ENCODE measurements at places on chromosomes 16 and 17. TPM values are rescaled to one million over a fixed set of nuclear protein-coding genes. Genes with fewer than 3 reads are reported as not detected.

GRCh38 chr17:42530952-42531454 lies 5.0 kb upstream of the NAGLU start:
- DNase-seq: no peak

GRCh38 chr17:40035162-40035559 lies 19.0 kb downstream of the MED24 start:
- DNase-seq: no peak

- no peak for DNase-seq
Measured at GRCh38 chr16:31094088-31094423, 541 bp downstream of the VKORC1 start.

DNA sequence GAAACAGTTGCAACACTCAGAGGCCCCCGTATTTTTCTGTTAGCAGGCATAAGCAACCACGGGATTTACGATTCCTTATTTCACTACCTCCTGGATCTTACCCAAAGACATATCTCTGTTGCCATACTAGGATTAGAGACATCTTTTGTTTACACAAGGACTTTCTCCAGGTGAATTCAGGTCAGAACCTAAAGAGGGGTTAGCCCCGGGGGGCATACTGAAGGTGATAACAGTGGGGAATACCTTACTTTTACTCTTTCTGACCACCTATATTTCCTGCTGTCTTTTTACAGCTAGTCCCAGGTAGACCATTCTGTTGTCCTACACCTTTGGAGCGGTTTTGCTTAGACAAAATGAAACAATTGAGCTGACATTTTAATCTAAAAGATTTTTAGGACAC lies 27.9 kb upstream of the CDH8 start:
- DNase-seq: no peak

Gene ZNF778
- total RNA-seq: 5.7 TPM

GRCh38 chr16:17439580-17439979 lies 31.2 kb downstream of the XYLT1 start:
- no peak for DNase-seq

DNA sequence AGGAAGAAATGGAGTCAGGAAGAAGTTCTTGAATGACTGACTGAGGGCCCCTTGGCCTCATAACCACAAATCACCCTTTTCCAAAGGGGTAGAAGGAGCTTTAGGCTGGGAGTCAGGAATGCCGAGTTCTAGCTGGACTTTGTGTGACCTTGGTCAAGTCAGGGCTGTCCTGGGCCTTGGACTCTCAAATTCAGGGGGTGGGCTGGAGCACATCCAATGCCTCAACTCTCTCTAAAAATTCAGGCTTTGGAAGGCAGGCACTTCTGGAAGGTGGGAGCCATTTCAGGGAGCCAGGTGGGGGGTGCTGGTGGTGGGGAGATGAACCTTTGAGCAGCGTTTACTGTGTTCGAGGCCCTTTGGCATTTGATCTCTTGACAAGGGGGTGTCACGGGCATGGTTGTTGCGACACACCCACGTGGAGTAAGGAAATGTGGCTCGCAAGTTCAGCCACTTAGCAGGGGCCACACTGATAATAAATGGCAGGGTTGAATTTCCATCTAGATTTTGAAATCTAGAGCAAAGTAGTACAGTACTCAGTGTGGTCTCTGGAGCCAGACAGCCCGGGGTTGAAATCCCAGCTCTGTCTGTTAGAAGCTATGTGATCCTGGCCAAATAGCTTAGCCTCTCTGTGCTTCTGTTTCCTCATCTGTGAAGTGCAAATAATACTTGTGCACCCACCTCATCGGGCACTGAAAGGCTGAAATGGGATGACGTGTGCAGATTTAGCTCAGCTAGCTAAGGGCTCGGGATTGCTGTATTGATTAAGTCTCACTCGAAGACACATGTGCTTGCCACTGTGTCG lies 47.1 kb upstream of the CIBAR2 start:
- DNase-seq: no peak

DNA sequence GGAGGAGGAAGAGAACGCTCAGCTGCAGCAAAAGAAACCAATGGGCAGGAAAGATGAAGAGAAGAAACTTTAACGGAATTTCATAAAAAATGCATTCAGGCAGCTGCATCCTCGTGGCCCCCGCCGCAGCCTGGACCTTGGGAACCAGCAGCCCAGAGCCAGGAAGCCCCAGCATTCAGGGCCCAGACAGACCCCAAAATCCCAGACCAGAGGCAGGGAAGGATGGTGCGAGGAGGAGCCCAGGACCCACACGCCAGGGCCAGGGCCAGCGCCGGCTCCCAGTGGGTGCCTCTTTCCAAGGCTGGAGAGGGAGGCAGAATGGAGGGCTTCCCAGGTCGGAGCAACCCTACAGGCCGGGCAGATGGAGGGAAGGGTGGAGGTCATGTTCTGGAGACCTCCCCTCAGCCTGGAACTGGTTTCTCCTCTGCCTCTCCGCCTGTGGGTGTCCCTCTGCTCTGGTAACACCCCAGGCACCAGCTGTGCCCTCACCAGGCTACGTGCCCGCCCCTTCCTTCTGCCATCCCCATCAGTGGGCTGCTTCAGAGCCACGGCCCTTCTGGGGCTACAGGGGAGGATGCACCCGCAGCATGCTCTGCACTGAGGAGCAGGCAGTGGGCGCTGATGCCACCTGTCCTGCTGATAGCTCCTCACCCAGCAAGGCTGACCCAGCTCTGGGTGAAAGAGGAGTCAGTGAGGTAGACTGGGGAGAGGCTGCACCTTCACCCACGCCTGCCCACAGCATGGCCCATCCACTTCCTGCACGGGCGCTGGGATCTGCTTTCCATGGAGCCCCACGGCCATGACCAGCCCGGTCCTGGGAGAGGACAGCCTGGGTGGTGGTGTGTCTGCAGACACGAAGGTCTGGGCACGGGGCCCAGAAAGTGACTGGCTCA lies 1.2 kb upstream of the MIF4GD start:
- DNase-seq: no peak

Gene LGALS9C
- not detected for total RNA-seq

DNA sequence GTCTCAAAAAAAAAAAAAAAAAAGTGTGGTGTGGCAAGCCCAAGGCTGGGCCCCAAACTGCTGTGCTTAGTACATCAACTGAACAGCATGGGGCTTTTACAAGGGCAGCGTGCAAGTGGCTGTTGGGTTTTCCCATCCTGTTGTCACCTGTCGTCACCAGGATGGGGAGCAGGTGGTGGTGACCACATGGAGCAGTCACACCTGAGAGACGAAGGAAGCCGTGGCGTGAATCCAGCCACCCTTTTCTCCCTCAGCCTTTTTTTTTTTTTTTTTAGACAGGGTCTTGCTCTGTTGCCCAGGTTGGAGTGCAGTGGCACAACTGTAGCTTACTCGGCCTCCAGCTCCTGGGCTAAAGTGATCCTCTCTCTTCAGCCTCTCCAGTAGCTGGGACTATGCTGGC lies 4.1 kb upstream of the MRPL58 start:
- DNase-seq: no peak

Gene PRKCB
- 5.3 TPM for total RNA-seq

Gene AIPL1
- not detected for total RNA-seq

DNA sequence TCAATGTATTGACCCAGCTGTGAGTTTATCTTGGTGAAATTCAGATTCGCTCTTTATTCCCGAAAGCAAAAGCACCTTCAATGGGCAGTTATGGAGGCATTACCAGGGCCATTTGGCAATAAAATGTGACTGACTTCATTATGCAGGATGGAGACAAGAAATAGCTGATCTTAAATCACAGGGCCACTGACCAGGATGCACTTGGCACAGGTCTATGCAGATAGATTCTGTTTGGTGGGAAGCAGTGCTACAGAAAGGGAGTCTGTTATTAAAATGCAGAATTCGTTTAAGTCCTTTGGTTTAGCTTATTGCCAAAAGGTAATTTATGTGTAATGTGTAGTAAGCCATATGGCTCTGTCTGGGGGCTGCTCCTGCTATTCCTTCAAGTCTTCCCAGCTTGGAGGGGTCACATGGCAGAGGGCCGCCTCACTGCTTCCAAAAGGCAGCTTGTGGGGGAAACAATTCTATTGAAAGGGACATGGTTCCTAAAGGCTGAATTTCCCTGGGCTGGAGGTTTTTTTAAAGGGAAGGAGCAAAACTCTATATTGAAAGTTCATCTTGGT lies 239.8 kb downstream of the HS3ST4 start:
- DNase-seq: no peak

DNA sequence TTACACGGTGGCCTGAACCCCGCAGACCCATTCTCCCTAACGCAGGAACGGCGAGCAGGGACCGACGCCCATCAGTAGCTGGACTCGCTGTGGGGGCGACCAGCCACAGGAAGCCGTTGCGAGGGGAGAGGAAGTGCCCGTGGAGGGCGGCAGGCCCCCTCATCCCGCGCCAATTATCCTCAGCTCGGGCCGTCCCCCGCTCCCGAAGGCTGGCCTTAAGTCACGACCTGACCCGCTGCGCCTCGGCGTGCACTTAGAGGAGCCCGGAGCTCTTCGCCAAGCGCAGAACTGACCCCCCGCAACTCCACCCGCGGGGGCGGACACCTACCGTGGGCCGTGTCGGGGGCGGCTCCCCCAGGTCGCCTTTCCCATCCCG lies 401 bp downstream of the ARL16 start:
- DNase-seq: no peak

- no peak for DNase-seq
Measured at GRCh38 chr16:13970708-13971422, 50.9 kb downstream of the ERCC4 start.

Gene MPHOSPH6
- total RNA-seq: 35.5 TPM

DNA sequence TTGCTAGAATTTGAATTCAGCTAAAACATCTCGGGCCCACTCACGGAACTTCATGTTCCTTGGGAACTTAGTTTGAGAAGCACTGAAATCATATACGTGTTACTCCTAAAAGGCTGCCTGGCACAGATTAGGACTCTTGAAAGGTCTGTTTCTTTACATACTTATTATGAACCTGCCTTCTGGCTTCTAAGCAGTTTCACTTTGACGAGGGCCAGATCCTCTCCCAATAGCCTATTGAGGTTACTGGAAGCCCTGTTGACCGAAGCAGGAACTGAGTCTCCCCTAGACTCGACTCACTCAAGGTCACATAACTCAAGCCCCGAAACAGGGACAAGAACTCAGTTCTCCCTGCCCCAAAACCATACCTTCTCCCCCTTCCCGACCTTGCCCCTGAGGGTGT lies 121.9 kb upstream of the PLCG2 start:
- no peak for DNase-seq

- DNase-seq: no peak
Measured at GRCh38 chr16:982145-983043, 824 bp downstream of the SOX8 start.

DNA sequence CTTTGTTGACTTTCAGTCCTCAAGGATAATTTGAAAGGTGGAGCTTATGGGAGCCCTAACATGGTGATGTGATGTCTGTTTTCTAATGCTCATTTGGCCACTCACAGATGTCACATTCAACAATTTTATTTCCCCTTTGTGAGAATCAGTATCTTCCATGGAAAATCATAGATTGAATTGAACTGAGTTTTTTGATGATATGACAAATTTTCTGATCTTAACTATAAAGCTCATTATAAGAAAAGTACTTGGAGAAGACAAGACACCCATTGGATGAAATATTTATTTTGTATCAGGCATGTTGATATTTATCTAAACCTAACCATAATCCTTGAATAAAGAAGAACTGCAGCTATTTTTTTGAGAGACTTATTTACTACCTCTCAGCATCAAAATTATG lies 824.6 kb upstream of the GOT2 start:
- no peak for DNase-seq

DNA sequence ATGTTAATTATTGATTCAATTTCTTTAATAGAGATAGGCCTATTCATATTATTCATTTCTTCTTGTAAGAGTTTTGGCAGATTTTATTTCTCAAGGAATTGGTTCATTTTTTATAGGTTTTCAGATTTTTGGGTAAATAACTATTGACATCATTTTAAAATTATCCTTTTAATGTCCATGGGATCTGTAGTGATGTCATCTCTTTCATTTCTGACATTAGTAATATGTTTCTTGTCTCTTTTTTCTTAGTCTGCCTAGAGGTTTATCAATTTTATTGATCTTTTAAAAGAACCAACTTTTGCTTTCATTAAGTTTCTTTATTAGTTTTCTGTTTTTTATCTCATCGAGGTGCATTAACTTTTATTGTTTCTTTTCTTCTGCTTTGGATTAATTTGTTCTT lies 162.6 kb downstream of the FTO start:
- no peak for DNase-seq

- no peak for DNase-seq
Measured at GRCh38 chr17:49406421-49407061, 8.1 kb downstream of the PHB1 start.

GRCh38 chr16:1297018-1297696 lies 12.3 kb upstream of the UBE2I start:
- no peak for DNase-seq

DNA sequence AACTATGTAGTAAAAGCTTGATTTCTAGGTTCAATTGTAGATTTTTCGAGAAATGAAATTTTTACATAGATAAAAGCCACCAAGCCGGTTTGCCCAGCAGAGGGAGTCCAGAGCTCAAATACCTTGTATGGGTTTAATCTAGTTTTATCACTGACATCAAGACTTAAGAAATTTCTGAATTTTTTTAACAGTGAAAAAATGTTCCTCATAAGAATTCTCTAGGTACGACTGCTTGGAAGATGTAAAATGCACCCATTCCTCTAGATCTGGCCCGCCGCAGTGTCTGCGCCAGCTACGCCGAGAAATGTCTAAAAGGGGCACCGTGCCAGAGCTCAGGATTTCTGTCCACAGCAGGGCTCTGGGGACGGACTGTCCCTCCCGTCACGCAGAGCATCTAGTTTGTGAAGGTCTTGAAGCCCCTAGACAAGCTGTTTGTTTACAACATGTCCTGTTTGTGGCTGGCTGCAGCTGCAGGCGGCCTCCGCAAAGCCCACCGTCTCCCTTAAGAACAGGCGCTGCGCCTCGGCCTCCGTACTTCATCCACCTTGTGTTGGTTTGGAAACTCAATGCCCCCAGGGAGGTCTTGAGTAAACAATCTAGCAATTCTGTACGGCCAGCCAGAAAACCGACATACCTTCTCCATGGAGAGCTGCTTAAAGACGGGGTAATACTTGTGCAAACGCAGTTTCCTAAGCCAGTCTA lies 24.8 kb downstream of the MAP1LC3B start:
- no peak for DNase-seq

GRCh38 chr17:55743103-55743679 lies 7.7 kb upstream of the PCTP start:
- no peak for DNase-seq

- DNase-seq: no peak
Measured at GRCh38 chr16:89936508-89936907, 12.0 kb upstream of the DEF8 start.
